NCI-H1092 treated with DMSO at 0.1 percent for 48 hours (cell line): ENCODE measurements at places on chromosomes 6 and 20.

DNA sequence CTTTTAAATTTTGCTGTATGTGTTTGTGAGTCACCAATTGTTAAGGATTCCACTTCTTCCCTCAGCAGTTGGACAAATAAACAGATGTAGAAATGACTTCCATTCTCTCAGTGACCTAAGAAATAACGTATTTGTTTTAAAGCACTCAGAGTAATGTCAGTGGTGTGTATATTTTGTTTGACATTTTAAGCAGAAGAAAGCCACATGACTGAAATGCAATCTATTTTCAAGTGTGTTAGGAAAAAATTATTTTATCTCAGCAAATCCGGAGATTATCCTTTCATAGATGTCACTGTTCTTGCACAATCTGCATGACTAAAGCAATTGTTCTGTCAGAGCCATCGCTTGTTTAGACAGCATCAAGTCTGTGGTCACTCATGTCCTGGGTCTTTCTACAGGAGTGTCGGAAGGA is 77.1 kb downstream of the JAG1 start:
- DNase-seq: no peak

GRCh38 chr20:50073500-50073899 is 39.5 kb downstream of the UBE2V1 start:
- DNase-seq: no peak

DNA sequence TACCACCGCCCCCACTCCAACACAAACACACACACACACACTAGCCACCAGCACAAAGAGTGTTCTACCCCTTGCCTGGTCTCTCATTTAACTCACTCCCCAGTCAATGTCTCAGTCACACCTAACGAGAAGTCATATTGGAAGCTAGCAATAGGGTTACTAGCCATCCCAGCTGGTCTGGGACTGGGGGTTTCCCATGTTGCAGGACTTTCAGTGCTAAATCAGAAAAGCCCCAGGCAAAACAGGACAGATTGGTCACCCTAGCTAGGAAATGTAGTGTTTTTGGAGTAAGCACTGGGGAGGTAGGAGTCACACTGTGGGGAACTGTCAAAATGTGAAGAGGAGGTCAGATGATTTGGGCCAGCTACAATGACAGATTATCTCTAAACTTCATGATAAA is 158.1 kb downstream of the UNC5CL start:
- DNase-seq: no peak

- no peak for DNase-seq
These were observed 30.8 kb downstream of the DUSP22 start for GRCh38 chr6:322940-323729.
